Stimulated activated CD8-positive, alpha-beta memory T cell treated with anti-CD3 and anti-CD28 coated beads, Interleukin-2, amount 100 ng/mL, for 1 hour (primary cell): ENCODE measurements at places on chromosomes 1 and 21.

DNA sequence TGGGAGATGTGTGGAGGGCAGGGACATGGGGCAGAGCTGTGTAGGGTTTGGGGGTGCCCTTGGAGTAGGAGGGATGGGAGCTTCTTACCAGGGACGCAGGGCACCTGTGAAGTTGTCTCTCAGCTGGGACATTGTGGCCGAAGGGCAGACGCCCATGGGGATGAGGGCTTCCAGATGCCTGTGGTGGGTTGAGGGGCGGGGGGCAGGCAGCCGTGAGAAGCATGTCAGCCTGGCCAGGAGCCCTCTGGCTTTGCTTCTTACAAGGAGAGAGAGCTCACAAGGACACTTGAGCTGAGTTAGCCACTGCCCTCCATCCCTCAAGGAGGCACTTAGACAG lies 8.5 kb downstream of the A3GALT2 start:
- DNase-seq, result no peak

DNA sequence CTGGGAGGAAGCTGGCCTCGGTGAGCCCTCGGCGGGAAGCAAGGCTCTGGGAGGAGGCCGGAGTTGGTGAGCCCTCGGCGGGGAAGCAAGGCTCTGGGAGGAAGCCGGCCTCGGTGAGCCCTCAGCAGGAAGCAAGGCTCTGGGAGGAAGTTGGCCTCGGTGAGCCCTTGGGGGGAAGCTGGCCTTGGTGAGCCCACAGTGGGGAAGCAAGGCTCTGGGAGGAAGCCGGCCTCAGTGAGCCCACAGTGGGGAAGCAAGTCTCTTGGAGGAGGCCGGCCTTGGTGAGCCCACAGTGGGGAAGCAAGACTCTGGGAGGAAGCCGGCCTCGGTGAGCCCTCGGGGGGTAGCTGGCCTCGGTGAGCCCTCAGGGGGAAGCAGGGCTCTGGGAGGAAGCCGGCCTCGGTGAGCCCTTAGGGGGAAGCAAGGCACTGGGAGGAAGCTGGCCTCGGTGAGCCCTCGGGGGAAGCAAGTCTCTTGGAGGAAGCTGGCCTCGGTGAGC lies 36.0 kb downstream of the KRTAP10-1 start:
- DNase-seq, result no peak

- DNase-seq, result no peak
These were observed 77.5 kb downstream of the FMN2 start for GRCh38 chr1:240169188-240169587.

- no peak for DNase-seq
These were observed 51.8 kb upstream of the LRP8 start for GRCh38 chr1:53379662-53380002.

GRCh38 chr1:29519788-29520110 lies 283.4 kb downstream of the PTPRU start:
- DNase-seq, result no peak

GRCh38 chr21:34971656-34972055 lies 77.4 kb downstream of the RUNX1 start:
- DNase-seq, result no peak

DNA sequence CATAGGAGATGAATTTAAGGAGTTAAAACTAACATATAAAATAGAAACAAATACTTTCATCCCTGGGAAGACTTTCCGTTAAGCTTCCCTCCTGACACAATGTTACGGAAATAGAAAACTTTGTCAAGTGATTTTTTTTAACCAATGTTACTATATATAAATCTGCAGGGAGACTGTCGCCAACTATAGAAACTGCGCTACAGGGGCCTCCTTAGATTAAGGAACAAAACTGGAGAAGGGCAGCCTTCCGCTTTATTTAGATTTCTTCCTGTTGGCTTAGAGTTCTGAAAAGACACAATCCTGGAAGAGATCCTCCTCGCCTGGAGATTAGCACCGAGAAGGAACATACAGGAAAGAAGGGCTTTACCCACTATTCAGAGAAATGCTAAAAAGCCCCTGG lies 1.5 kb downstream of the MGST3 start:
- DNase-seq, result no peak

DNA sequence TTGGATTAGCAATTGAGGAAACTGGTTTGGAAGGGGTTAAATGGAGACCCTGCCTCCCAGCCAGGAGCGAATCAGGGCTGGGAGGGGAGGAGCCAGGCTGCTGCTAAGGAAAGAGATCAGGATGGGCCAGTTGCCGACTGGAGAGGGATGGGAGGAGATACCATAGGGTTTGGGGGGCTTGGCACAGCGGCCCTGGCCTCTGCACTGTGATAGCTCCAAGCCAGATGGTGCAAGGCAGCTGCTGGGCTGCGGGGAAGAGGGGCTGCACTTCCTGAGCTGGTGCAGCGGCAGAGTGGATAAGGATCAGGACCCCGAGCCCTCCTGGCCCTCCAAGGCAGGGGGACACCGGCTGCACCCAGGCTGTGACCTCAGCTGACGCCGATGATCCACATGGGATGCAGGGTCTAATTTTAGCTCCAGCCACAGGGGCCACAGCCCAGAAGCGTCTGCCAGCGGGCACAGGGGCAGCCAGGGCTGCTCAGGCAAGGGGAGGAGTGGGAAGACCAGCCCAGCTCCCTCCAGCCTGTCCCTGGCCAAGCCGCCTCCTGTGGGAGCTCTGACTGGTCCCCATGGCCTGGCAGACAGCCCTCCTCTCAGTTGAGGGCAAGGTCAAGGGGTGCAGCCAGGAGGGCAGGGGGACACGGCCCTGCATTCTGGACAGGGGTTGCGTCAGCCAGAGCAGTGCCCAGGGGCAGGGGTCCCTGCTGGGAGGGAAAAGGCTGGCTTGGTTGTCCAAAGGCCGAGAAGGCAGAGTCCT lies at the start of gene EXTL1:
EXTL1 (plus strand) TSS at position 129 of the 757 bp plus-strand sequence. CDS start 872 bp downstream, outside the sequence.
- DNase-seq, result no peak

DNA sequence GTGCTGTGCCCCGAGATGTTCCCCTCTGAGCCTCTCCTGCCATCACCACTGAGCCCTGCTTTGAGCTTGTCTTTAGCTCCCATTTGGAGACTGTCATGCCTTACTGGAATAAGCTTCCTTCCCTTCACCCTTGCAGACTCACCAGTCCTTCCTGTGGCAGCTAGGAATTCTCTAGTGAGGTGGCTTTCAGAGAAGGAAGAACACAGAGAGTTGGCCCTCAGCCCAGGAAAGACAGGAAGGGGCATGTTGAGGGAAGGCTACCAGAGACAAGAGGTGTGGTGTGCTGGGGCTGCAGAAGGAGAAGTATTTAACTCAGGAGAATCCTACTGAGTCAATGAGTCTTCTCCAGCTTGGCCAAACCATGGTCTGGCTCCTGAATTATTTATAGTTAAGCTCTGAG lies 76.3 kb downstream of the UCK2 start:
- DNase-seq, result no peak

DNA sequence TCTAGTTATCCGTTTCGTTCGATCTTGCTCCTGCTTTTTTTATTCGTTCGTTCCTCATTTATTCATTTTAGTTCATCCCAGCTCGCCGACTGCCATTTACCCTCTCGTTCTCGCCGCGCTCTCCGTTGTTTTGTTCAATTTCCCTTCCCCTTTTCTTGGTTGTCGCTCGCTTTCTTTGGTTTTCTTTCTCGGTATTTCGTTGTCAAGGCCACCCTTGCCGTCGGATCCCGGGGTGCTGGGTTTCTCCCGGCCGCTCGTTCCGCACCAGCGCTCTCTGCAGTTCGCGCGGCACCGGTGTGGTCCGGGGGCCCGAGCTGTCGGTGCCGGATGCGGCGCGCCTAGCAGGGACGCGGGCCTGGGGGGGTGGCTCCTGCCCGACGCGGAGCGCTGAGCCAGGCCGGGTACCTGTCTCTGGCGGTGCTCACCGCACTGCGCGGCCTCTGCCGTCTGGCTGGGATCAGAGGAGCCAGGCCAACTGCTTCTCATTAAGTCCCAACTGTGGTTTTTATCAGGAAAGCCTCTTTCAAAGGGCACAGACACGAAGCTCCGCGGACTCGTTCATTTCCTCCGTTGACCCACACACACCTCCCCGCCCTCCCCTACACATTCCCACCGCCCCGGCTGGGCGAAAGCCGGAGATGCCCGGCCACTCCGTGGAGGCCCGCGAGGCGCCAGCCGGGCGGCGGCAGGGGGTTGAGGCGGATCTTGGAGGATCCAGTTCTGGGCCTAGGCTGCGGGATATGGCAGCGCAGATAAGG lies 1.6 kb downstream of the ALX3 start:
- no peak for DNase-seq

GRCh38 chr1:208637181-208637580 lies 393.0 kb upstream of the PLXNA2 start:
- no peak for DNase-seq

GRCh38 chr1:40339420-40340323 lies 22.6 kb upstream of the COL9A2 start:
- DNase-seq, result no peak

- no peak for DNase-seq
These were observed 14.6 kb downstream of the RIPK4 start for GRCh38 chr21:41752231-41752681.

DNA sequence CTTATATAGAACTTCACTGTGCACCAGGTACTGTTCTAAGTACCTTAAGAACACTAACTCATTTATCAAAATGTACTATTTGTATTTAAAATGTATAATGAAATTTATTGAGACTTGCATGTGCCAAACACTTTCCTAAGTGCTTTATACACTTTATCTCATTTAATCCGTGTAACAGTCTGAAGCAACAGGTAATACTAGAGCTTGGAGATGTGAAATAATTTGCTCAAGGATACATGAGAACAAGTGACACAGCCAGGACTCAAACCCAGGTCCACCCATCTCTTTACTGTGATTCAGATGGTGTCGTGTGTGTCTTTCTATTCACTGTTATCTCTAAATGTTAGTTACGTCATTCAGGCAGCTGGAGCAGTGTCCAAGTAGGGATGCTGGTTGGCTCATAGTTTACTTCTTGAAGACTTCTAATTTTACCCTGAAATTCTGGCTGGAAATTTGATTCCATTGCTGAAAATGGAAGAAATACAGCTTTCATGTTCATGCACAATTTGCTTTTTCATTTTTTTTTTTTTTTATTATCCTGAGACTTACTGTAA lies 169.7 kb upstream of the UBE2U start:
- DNase-seq, result no peak

DNA sequence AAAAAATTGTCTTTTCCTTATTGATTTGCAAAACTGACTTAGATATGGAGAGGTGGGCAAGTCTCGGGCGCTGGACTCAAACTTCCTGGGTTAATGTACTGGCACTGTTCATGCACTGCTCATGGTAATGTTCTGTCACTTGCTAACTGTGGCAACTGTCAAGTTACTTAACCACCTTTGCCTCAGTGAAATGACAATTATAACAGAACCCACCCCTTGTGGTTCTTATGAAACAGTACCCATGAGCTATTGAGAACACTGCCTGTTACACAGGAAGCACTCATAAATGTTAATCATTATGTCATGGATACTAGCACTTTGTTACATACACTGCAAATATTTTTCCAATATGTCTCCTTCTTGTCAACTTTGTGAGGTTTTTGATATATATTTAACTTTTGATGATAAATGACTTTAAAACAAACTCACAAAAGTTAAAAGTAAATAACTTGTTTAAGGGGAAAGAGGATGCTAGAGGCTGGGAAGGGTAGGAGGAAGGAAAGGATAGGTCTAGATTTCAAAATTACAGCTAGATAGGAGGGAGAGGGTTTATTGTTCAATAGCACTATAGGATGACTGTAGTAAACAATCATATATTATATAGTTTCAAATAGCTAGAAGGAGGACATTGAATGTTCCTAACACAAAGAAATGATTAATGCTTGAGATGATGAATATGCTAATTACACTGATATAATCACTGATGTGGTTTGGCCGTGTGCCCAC lies 342.5 kb downstream of the ADGRL2 start:
- no peak for DNase-seq

DNA sequence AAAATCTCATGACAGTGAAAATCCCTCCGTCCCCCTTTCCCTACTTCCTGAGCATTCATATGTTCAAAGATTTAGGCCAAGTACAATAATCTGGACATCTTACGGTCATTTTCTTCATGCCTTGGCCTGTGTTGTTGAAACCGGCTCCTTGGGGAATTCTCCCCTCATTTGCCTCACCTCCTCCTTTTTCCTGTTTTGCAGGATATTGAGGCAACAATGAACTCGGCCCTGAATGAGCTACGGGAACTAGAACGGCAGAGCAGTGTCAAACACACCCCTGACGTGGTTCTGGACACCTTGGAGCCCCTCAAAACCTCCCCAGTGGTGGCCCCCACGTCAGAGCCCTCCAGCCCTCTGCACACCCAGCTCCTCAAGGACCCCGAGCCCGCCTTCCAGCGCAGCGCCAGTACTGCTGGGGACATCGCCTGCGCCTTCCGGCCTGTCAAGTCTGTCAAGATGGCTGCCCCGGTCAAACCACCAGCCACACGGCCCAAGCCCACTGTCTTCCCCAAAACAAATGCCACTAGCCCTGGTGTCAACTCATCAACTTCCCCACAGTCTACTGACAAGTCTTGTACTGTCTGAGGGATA lies 9.3 kb upstream of the IKBKE start:
- no peak for DNase-seq

GRCh38 chr1:6024376-6024775 lies 21.3 kb upstream of the KCNAB2 start:
- DNase-seq, result no peak

GRCh38 chr1:3308053-3308452 lies 146.4 kb upstream of the ARHGEF16 start:
- DNase-seq, result no peak

DNA sequence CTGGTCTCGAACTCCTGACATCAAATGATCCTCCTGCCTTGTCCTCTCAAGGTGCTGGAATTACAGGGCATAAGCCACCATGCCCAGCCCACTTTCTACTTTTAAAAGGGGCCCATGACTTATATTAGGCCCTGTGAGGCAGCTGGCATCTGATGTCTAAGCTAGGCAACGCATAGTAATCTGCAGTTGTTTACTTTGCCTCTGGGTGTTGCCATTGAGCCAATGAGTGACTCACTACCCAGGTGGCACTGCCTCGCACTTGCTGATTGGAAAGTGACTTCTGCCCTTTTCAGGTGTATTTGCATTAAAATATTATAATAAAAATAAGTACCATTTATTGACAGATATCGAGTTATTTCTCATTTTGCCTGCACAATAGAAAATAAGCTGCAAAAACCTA lies 84.9 kb downstream of the KIF14 start:
- no peak for DNase-seq

DNA sequence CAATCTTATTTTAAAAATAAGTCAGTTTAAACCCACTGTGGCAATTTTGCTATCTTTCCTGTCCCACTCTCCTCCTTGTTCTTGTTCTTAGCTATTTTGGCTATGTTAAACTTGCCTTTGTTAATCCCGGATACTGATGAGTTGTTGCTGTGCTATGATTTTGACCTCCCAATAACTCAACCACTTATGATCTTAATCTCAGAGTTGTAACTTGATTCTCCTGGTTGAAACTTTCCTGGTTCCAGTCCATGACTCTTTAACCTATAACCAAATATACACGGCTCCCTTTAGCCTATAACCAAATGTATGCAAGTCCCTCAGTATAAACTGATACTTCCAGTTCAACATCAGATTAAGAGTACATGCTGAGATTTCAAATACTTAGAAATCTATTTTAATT lies 15.6 kb upstream of the ACADM start:
- DNase-seq, result no peak

DNA sequence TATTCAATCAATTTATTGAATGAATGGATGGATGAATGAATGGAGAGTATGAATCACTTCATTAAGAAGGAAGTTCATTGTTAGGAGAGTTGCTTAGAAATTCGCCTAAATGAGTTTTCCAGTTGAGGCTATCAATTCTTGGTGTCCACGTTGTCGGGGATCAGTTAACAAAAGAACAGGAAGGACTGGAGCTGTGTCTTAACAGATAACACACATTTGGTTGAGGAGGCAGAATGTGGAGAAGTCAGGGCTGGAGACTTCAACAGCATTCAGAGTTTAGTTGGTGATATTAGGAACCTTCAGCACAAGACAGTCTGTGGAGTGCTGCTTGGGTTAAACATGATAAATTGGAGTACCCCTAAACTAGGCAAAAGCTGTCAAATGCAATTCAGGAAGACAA lies 33.7 kb downstream of the ZBTB18 start:
- no peak for DNase-seq
